ENCODE measurements at places on chromosomes 7 and 10. TPM values are rescaled to one million over a fixed set of nuclear protein-coding genes. Genes with fewer than 3 reads are reported as not detected.

Gene GPR15LG
- total RNA-seq: not detected

Gene LIPJ
- total RNA-seq: 0.27 TPM

Gene ADRA2A
- total RNA-seq: 6.5 TPM

Gene SYT15
- total RNA-seq: 2.6 TPM

Gene FAM13C
- total RNA-seq: 20.4 TPM

DNA sequence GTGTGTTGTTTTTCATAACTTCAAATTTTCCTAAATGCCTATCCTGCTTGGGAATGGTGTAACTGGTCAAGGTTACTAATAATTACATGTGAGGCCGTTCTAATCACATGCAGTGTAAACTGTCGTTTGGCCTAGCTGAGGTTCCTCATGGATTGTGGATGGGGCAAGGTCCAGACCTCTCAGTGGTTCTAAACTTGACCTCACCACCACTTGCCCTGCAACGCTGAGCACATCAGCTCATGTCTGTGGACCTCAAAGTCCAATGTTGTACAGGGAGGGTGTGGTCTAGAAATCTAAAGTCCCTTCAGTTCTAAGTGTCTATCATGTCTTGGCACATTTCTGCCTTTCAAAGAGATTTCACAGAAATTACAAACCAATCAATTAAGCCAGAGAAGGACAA is 15.6 kb downstream of the RBP3 start:
- H3K27ac ChIP-seq: no peak overlapping the region
- H3K36me3 ChIP-seq: no peaks in the 10 kb centered on the region
- DNase-seq: no peak
- H3K4me1 ChIP-seq: no peaks in the 10 kb centered on the region

GRCh38 chr10:60980997-60981396 is 37.0 kb upstream of the RHOBTB1 start:
- H3K27me3 ChIP-seq: no peaks in the 10 kb centered on the region
- no peak for DNase-seq
- no peak overlapping the region for H3K27ac ChIP-seq
- no peaks in the 10 kb centered on the region for H3K4me1 ChIP-seq
- no peak overlapping the region for H3K4me3 ChIP-seq
- H3K36me3 ChIP-seq: no peaks in the 10 kb centered on the region

GRCh38 chr10:89857431-89858042 is 156.1 kb downstream of the KIF20B start:
- no peak overlapping the region for H3K4me3 ChIP-seq
- DNase-seq: no peak
- peaks cover 7% of the 10 kb centered on the region for H3K4me1 ChIP-seq
- no peaks in the 10 kb centered on the region for H3K36me3 ChIP-seq

GRCh38 chr10:95246582-95247051 is 44.2 kb downstream of the PDLIM1 start:
- H3K36me3 ChIP-seq: peaks cover 23% of the 10 kb centered on the region
- DNase-seq: peak; percentile 55
- H3K4me1 ChIP-seq: peaks cover 50% of the 10 kb centered on the region

DNA sequence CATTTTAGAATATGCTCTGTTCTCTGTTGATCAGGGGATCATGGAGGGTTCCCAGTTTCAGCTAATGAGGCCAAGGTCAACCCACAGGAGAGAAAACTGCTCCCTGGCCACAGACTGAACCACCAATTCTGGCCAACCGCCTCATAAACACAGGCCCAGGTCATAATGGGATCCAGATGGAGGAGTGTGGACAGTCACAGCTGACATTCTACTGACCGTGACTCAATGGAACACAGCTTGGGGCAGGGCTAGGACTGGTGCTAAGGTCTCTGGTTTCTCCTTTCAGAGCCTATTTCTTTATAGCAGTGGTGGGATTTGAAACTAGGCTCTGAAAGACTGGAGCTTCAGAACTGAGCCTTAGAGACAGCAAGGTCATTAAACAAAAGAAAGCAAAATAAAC is 68.3 kb downstream of the HIPK2 start:
- DNase-seq: no peak
- no peaks in the 10 kb centered on the region for H3K4me1 ChIP-seq
- H3K27me3 ChIP-seq: no peaks in the 10 kb centered on the region
- peaks cover 20% of the 10 kb centered on the region for H3K36me3 ChIP-seq

All from thoracic aorta (tissue), 2 donors.